ENCODE measurements at places on chromosomes 2 and 18.

- DNase-seq: no peak
These were observed 4.4 kb upstream of the KLHL29 start for GRCh38 chr2:23380562-23381065.

GRCh38 chr18:54268751-54269150, 566 bp upstream of the POLI start:
- DNase-seq: no peak

DNA sequence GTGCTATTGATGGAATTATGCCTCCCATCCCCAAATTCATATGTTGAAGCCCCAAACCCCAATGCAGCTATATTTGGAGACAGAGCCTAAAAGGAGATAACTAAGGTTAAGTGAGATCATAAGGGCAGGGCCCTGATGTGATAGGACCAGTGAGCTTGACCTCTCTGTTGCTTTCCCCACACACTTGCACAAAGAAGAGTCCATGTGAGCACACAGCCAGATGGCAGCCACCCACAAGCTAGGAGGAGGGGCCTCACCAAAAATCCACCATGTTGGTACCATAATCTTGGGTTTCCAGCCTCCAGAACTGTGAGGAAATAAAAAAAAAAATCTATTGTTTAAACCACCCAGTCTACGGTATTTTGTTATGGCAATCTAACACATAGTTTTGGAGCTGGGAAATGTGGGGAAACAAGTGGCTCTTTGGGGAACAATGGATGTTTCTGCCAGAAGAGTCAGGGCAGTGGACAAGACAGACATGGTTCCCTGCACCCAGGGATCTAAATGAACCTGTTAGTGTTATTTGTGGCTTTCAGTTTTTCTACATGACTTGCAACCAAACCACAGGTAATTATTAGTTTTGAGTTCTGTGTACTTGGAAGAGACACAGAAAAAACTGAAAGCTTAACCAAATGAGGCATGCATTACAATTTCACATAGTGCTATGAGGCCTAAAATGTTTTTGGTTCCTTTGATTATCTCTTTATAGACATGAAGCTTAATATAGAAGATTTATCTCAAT, 259.1 kb downstream of the LTBP1 start:
- no peak for DNase-seq

DNA sequence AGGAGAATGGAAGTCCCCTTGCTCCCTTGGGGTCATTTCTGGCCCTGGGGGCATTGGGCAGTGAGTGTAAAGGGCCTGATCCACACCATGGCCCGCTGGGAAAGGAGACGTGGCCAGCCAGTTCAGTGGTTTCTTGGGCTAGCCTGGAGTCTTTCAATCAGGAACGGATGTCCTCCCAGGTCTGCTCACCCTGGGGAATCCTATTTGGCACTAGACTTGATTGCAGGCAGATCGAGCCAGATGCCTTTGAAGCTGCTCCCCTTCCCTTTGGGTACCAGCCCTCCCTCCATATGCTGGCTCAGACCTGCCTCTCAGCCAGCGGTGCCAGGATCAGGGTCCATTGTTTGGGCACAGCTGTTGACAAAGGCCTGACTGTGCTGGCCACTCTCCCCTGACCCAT, 11.0 kb downstream of the FBLN7 start:
- DNase-seq: no peak

DNA sequence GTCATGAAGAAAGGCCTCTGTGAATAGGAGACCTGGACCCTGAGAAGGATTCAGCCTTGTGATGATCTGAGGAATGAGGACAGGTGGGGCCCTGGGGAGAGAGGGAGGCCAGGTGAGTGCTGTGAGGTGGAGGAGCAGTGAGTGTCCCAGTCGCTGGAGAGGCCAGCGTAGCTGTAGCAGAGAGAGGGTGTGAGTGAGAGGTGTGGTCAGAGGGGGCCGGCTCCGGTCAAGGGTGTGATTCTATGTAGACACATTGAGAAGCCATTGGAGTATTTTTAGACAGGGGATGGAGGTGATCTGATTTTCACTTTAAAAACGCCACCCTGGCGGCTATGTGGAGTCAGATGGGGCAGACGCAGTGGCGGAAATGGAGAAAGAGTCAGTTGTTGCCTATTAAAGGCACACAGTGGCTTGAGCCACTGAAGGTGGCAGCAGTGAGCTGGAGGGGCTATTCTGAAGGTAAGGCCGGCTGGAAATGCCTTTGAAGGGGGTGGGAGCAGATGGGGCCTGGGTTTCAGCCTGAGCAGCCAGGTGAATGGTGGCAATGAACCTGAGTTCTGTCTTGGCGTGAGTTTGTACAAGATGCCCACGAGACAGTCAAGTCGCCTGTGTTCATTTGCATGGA, 55.6 kb downstream of the GREB1 start:
- no peak for DNase-seq

GRCh38 chr2:1937066-1937465, 192.8 kb upstream of the PXDN start:
- DNase-seq: no peak

GRCh38 chr18:76490670-76491472, 4.2 kb downstream of the ZNF516 start:
- no peak for DNase-seq

GRCh38 chr18:4399929-4400328, 55.2 kb downstream of the DLGAP1 start:
- DNase-seq: no peak

- DNase-seq: peak; percentile 14
These were observed 81.8 kb upstream of the GAREM1 start for GRCh38 chr18:32552421-32553030.

GRCh38 chr2:168705534-168706470, 96.6 kb upstream of the NOSTRIN start:
- no peak for DNase-seq

DNA sequence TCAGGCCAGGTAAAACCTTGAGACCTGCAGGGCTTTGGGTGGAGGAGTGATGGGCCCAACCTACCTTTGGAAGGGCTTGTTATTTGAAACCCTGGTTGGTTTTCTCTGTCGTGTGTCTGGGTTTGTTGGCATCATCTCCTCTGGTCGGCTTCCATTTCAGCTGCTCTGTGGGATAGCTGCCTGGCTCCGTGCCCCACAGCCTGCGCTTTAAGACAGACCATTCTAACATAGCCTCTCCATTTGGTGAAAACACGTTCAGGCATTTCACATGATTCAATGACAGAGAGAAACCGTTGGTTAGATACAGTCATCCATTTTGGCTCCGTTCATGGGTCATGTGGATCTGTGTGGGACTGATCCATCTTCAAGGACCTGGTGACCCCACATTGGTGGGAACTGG, 37.0 kb upstream of the LYPD6B start:
- DNase-seq: no peak

GRCh38 chr2:96507957-96508520, 2.9 kb upstream of the NEURL3 start:
- DNase-seq: peak; percentile 88
